ENCODE measurements at places on chromosomes 3 and 15.
A peak's percentile ranks its signal among the peaks of the same experiment; 100 is the strongest.

GRCh38 chr15:29276366-29276765, 6.7 kb upstream of the NSMCE3 start:
- DNase-seq: no peak

DNA sequence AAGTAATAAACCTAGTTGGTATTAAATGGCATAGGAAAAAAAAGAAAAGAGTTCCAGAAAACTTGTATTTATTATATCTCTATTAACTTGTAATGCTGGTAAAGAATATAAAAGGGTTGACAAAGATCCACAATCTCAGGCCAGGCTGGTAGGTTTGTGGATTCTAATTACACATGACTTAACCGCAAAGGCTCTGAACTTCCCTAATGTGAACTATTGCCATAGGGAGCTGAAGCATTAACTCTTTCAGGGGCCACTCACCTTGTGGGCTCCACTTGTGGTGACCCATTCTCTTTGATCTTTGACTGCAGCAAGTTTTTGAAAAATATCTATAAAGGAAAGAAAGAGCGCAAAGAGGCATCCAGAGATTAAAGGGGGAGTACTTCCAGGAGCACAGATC, 58.5 kb downstream of the NEK10 start:
- no peak for DNase-seq

DNA sequence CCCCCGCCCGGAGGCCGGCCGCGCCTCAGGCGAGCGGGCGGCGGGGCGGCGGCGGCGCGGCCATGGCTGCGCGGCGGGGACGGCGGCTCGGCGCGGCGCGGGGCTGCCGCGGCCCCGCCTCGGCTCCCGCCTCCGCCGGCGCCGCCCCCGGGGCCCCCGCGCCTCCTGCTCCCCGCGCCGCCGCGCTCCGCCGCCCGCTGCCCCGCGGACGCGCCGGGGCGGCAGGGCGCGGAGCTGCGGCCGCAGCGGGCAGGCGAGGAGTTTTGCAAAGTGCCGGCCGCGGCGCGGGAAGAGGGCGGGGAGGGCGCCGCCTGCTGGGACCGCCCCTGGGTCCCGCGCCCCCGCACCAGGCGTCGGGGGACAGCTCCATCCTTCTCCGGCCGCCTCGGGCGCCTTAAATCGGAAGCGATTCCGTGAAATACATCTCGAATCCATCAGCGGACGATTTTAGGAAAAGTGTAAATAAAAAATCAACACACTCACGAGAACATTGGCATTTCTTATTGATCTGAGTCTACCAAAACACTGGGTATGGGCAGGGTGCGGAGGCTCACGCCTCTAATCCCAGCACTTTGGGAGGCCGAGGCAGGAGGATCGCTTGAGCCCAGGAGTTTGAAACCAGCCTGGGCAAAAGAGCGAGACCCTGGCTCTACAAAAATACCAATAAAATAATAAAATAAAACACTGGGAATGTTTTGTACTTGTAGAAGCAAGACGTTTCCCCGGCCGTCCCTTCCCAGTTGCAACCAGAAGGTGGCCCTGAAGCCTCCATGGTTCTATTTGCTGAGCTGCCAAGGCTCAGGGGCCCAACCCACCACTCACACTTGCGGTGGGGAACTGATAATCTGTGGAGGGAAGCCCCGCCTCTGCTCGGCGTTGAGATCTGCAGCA, 136.9 kb downstream of the NUP210 start:
- DNase-seq: peak; percentile 29

DNA sequence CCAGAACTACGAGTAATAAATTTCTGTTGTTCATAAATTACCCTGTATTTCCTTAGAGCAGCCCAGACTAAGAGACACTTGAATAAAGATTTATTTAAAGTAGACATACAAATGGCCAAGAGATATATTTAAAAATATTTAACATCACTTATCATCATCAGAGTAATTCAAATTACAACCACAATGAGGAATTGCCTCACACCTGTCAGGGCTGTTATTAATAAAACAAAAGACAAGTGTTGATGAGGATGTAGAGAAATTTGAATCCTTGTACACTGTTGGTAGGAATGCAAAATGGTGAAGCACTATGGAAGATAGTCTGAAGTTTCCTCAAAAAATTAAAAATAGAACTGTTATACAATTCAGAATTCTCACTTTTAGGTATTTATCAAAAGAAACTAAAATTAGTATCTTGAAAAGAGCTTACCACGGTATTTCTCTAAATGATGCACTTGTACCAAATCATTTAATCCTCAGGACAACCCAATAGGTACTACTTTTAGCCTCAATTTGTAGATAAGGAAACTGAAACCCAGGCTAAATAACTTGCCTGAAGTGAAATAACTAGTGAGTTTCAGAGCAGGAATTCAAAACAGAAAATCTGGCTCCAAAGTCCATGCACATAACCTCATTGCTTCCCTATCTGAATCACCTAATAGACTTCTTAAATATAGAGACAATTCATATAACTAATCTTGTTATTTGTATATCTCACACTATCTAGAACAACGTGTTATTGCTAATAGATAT, 69.4 kb downstream of the ZBTB20 start:
- no peak for DNase-seq

GRCh38 chr15:45155739-45156138, 25.9 kb downstream of the DUOX1 start:
- no peak for DNase-seq

- DNase-seq: no peak
Measured at GRCh38 chr3:10160925-10161324, 3.8 kb upstream of the IRAK2 start.

- DNase-seq: no peak
Measured at GRCh38 chr15:40192942-40193341, 32.1 kb downstream of the BUB1B start.

GRCh38 chr3:98954791-98955604, 53.5 kb upstream of the DCBLD2 start:
- no peak for DNase-seq

DNA sequence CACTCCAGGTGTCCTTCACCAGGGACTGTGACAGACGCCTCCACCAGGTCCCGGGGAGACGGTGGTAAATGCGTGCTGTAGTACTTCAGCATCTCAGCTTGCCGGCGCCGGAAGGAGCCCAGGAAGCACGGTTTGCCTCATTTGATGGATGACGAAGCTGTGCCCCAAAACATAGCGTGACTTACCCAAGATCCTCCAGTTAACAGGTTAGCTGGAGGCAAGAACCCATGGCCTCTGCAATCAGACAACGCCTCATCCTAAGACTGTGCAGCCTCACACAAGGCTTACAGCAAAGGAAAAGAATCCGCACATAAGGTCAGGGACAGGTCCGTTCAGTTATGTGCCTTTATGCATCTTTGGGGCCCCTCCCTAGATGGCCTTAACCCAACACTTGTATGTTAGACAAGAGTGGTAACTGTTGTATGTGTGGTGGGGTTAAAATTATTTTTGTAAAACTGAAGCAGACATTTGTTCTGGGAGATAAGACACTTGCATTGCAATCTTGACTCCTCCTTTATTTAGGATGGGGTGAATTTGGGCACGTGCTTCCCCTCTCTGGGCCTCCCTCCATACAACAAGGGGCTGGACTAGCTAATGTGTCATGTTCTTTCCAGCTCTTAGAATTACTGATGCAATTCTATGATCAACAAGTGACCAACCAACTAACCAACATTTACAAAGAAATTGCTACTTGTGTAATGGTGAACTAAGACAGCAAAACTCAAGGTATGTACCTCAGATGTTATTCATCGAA, 39.4 kb downstream of the VGLL4 start:
- no peak for DNase-seq

GRCh38 chr15:90594301-90594738, 64.6 kb downstream of the CRTC3 start:
- DNase-seq: peak; percentile 91

DNA sequence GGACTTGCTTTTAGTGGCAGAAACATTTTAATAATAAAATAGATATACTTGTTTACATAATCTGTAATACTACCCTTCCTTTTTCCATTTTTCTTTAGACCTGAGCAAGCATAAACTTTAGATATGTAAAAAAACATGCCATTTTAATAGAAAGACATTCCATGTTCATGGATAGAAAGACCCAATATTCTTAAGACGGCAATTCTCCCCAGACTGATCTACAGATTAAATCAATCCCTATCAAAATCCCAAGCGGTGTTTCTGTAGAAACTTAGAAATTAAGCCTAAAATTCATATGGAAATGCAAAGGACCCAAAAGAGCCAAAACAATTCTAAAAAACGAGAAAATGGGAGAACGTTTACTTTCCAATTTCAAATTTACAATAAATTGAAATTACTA, 11.6 kb downstream of the MRPS25 start:
- no peak for DNase-seq

DNA sequence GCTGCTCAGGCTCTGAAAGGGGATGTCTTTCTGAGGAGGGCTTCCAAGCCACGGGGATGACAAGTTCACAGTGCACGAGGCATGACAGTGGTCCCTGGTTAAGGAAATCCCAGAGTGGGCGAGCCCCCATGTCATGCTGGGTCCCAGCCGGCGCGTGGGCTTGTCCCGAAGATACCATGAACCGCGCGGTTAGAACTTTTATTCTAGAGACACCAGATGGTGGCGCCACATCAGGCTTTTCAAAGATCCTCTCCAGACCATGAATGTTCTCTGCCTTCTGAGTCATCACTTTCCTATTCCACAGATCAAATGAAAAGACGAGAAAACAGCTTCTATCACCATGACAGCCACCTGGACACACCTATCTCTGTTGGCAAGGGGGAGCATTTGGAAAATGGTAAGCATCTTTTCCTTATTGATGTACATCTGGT, 227.8 kb upstream of the LYSMD4 start:
- peak; percentile 65 for DNase-seq

DNA sequence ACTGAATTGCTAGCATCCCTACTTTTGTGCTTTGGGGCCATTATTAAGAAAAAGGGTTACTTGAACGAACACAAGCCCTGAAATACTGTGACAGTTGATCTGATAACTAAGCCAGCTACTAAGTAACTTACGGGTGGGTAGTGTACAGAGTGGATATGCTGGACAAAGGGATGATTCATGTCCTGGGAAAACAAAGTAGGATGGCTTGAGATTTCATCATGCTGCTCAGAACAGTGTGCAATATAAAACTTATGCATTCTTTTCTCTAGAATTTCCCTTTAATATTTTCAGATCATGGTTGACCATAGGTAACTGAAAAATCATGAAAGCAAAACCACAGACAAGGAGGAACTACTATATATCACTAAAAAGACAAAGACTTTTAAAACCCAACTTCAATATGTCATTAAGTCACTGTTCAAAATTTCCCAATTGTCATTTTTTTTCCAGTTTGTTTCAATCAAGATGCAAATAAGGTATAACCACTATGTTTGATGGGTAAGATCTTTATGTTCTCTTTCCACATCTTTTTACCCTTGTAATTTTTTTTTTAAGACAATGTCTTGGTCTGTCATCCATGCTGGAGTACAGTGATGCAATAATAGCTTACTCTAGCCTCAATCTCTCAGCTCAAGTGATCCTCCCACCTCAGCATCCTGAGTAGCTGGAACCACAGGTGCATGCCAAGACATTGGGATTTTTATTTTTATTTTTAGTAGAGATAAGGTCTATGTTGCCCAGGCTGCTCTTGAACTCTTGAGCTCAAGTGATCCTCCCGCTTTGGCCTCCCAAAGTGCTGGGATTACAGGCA, 67.7 kb downstream of the IFT80 start:
- no peak for DNase-seq

- DNase-seq: no peak
Measured at GRCh38 chr3:135868801-135869200, 96.7 kb upstream of the PPP2R3A start.

- peak; percentile 92 for DNase-seq
Measured at GRCh38 chr3:15269091-15269989, 63.0 kb downstream of the SH3BP5 start.

DNA sequence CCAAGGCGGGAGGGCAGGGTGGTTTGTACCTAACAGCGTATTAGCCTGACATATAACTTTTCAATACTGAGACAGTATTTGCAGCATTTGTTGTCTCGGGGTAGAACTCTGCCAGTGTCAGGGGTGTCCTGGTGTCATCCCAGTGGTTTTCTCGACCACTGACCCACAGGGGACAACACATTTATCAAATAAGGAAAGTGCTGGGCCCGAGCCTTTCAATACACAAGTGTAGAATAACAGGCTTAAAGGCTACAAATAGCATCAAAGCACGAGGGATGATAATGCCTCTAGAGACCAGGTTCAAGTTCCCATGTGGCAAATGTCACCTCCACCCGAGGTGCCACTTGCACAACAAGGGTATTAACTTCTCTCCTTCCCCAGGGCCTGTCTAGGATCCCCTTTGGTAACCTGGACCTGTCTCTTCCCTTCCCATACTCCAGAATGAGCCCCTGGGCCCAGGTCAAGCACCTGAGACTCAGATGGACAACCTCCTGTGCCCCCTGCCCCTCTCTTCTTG, 9.5 kb upstream of the SLC6A6 start:
- no peak for DNase-seq

GRCh38 chr3:39808467-39809180, 785 bp upstream of the MYRIP start:
- DNase-seq: no peak

DNA sequence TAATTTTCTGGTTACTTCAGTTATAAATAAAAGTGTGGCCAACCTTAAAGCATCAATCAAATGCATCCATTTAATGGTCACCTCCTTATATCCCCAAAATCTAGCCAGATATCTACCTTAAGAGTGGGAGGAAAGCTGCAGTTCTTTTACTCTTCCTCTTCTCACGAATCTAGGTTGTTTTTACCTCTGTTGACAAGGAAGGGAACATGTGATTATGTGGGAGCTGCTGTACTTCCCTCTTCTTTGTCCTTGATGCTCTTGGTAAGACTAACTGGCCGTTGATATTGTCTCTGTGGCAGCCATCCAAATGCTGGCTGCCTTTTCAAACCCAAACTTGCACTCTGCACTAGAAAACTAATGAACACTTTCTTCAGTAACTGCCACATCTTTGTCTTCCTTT, 275.3 kb upstream of the CADM2 start:
- DNase-seq: no peak

- no peak for DNase-seq
Measured at GRCh38 chr3:33312361-33312760, 35.1 kb downstream of the FBXL2 start.

- DNase-seq: no peak
Measured at GRCh38 chr3:139307601-139308555, 35.9 kb upstream of the MRPS22 start.

DNA sequence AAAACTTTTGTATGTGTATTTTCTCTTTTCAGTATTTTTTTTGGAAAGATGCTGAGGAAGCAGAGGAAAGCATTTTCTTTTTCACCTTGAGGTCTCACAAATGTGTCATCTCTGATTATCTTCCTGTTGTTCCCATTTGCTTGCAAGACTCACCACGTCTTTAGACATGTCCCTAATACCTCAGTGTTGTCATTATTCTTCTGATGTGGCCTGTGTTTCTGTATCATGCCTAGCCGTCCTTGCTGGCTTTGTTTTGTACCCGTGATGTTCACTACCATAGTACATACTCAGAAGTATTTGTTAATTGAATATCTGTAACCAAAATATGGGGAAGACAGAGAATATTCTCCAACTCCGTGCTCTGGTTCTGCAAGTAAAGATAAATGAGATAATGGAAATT, 5.0 kb upstream of the P2RY14 start:
- no peak for DNase-seq

DNA sequence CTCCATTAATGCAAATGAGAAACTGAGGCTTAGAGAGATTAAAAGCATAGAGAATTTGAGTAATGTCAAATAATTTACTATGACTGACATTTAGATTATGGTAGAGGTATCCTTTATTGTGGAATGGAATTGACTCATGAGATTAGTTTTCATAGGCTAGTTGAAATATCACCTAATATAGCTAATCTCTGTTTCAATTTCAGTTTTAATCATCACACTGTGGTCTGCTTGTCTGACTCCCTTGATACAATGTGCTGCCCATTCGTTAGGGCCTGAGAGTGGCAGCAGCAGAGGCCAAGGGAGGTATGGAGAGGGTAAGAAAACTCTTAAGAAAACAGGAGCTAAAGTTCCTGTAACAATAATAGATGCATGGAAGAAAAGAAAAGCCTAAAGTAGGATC, 13.2 kb upstream of the ZBTB20 start:
- DNase-seq: no peak

All from activated CD4-positive, alpha-beta T cell treated with anti-CD3 and anti-CD28 coated beads for 48 hours (primary cell).